ENCODE measurements at places on chromosomes 5 and 9. TPM values are rescaled to one million over a fixed set of nuclear protein-coding genes. Genes with fewer than 3 reads are reported as not detected.

DNA sequence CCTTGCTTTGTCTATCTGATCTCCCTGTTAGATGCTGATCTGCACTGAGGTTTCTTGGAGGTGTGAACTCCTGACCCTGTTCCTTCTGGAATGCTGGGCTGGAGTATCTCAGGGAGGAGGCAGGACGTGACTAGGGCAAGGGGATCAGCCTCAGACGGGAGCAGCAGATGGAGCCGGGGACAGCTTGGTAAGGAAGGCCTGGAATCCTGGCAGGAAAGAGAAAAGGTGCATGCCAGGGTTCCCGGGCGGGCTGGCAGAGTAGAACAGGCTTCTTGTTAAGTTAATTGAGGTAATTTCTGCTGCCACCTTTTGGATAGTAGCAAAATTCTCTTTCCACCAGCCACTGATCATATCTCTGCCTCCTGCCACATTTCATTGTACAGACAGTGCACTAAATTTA lies 180.9 kb downstream of the ZNF462 start:
- peaks cover 9% of the 10 kb centered on the region for H3K4me1 ChIP-seq
- no peak overlapping the region for H3K27ac ChIP-seq
- no peak for DNase-seq

DNA sequence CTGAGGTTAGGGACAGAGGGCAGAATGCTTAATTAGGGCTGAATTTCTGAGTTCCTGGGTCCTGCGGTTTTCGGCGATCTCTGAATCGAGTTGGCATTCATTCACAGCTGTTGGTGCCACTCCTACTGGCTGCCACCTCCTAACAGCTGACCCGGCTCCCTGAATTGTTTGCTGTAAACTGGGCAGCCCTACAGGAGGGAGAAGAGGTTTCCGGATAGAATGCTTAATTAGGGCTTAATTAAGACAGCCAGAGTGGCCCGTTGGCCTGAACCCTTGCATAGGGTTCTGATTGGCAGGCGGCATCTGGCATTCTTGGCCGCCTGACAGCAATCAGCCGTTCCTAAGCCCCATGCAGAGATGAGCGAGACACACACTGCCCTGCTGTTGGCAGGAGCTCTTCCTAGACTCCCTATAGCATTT lies 25.7 kb downstream of the FRMPD1 start:
- H3K4me1 ChIP-seq, result no peaks in the 10 kb centered on the region
- H3K27ac ChIP-seq, result no peak overlapping the region
- peaks cover under 1% of the 10 kb centered on the region for H3K27me3 ChIP-seq
- H3K36me3 ChIP-seq, result no peaks in the 10 kb centered on the region

- no peak overlapping the region for H3K27ac ChIP-seq
- peaks cover 13% of the 10 kb centered on the region for H3K36me3 ChIP-seq
- DNase-seq, result no peak
- peaks cover 19% of the 10 kb centered on the region for H3K4me1 ChIP-seq
Observed at GRCh38 chr9:115032296-115032695, 85.7 kb downstream of the TNC start.

DNA sequence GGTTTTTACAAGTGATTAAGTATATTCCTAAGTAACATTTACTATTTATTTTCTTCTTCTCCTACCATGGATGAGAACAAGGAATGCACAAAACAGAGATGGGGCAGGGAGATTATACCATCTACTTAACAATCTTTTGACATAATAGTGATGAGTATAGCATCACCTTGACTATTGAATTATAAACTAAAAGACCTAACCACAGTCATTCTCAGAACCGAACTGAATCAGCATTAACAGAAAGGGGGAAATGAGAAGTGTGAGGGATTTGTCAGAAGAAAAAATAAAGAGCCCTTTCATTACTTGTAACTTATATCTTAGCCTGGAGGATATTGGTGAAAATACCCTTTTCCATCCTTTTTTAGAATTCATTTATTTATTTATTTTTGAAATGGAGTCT lies 21.9 kb downstream of the OR2Y1 start:
- no peak overlapping the region for H3K27ac ChIP-seq
- no peaks in the 10 kb centered on the region for H3K4me1 ChIP-seq
- DNase-seq, result no peak
- H3K36me3 ChIP-seq, result no peaks in the 10 kb centered on the region
- peaks cover 16% of the 10 kb centered on the region for H3K27me3 ChIP-seq

The SPINK7 gene
- not detected for total RNA-seq

The ARL10 gene
- 2.5 TPM for total RNA-seq

The RAI14 gene
- total RNA-seq, result 30.6 TPM

The KCNIP1 gene
- total RNA-seq, result 3.1 TPM

Measured in SJSA1 (cell line).